ENCODE measurements at places on chromosomes 11 and 22.

GRCh38 chr22:22203048-22203971, 41.3 kb upstream of the VPREB1 start:
- no peaks in the 10 kb centered on the region for H3K4me1 ChIP-seq
- peaks cover 21% of the 10 kb centered on the region for H3K27me3 ChIP-seq
- no peaks in the 10 kb centered on the region for H3K36me3 ChIP-seq
- no peak overlapping the region for H3K27ac ChIP-seq

DNA sequence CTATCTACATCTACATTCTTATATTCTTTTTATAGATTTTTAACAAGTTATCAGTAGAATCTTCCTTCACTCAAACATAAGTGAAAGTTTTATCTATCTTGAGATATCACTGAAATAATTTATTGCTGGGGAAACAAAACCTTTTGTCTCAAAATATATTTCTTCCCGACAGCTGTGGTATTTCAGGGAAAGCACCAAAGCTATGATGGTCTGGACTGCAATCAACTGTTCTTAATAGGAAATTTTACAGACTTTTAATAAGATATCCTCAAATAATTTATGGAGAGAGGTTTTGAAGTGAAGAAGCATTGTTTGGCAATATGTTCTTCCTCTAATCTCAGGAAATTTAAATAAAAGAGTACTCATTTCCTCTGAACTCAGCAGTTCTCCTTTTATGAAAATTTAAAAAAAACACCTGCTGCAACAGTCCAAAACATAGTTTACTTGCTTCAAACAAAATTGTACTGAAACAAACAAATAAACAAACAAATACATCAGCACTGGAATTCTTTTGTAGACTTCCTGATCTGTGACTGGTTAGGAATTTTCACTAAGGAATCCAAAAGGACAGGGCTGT, 33.9 kb upstream of the EIF3M start:
- no peak for DNase-seq
- no peaks in the 10 kb centered on the region for H3K4me1 ChIP-seq
- H3K36me3 ChIP-seq: no peaks in the 10 kb centered on the region
- no peak overlapping the region for H3K27ac ChIP-seq
- H3K4me3 ChIP-seq: no peak overlapping the region

GRCh38 chr22:46679706-46680269, 58.3 kb downstream of the CERK start:
- peaks cover 8% of the 10 kb centered on the region for H3K4me1 ChIP-seq
- H3K27me3 ChIP-seq: no peaks in the 10 kb centered on the region
- H3K36me3 ChIP-seq: peaks cover 3% of the 10 kb centered on the region

DNA sequence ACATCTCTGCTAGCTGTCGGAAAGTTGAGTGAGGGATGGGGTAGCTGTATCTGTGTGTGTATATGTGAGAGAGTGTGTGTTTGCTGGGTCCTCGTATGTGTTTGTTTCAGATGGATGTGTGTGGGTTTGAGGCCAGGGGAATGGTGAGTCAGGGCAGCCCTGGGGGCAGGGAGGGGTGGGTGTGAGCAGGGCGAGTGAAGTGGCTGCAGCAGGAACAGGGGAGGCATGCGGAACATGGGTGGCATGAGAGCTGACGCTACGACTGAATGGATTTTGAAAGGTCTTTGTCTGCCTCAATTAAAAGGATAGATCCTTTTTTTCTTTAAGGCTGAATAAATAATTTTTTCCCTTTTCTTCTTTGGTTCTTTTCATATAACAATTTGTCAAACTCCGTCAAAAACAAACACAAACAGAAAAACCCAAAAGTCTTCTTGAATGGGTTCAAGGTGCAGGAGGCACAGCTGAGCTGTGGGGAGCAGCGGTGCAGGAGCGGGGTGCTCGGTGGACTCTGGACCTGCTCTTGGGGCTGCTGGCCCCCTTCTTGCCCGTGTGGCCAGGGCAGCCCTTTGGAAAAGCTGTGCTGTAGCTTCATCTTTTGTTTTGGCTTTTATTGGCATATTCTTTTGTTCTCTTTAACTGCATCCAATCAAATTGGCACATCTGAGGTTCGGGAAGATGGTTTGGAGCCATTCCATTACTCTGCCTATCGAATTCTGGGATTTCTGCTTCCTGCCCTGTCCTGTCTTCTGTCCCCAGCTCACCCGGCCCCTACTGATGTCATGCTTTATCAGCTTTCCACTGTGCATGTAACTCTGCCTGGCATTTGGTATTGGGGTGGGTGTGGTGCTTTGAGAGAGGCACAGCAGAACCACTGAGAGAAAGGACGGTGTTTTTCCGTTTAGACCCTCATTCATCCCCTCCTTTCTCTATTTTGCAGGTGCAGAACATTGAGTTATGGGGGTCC, 80.1 kb downstream of the ADAMTS15 start:
- DNase-seq: no peak
- no peak overlapping the region for H3K27ac ChIP-seq
- peaks cover 9% of the 10 kb centered on the region for H3K4me1 ChIP-seq

- no peak overlapping the region for H3K27ac ChIP-seq
- H3K36me3 ChIP-seq: no peaks in the 10 kb centered on the region
- H3K4me1 ChIP-seq: no peaks in the 10 kb centered on the region
- H3K27me3 ChIP-seq: no peaks in the 10 kb centered on the region
These were observed 9.4 kb upstream of the RTCB start for GRCh38 chr22:32421484-32421883.

DNA sequence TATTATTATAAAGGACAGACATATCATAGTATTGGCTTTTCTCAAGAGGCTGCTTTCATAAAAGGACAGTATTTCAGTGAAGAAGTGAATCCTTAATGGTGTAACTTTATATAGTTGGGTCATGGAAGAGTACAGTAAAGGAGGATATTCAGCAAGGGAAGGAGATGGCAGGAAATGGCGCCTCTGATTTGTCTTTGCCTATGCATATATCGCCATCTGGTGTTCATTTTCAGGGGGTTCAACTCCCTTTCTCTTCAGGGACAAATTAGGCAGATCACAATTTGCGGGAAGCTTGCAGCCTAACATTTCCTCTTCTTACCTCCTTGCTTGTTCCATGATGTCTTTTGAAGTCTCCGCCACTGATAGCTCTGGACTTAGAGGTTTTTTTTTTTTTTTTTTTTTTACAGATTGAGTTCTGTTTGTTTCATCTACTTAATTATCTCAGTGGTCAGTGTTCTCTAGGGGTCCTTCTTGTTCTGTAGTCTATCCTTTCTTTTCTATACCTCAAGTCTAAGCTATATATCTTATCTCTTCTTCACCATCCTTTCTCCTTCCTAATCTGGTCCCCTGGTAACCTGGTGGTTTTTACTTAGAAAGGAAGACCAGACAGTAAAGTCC, 21.8 kb upstream of the RRM1 start:
- no peak overlapping the region for H3K27ac ChIP-seq
- DNase-seq: no peak
- H3K36me3 ChIP-seq: peaks cover 12% of the 10 kb centered on the region
- no peaks in the 10 kb centered on the region for H3K27me3 ChIP-seq

- H3K36me3 ChIP-seq: no peaks in the 10 kb centered on the region
- H3K27me3 ChIP-seq: no peaks in the 10 kb centered on the region
- no peak overlapping the region for H3K4me3 ChIP-seq
These were observed 446.6 kb downstream of the BUD13 start for GRCh38 chr11:116326146-116326545.

- H3K36me3 ChIP-seq: no peaks in the 10 kb centered on the region
- H3K27me3 ChIP-seq: no peaks in the 10 kb centered on the region
- no peak overlapping the region for H3K4me3 ChIP-seq
- H3K27ac ChIP-seq: no peak overlapping the region
- no peaks in the 10 kb centered on the region for H3K4me1 ChIP-seq
These were observed 138.1 kb upstream of the RAG2 start for GRCh38 chr11:36736103-36736502.

DNA sequence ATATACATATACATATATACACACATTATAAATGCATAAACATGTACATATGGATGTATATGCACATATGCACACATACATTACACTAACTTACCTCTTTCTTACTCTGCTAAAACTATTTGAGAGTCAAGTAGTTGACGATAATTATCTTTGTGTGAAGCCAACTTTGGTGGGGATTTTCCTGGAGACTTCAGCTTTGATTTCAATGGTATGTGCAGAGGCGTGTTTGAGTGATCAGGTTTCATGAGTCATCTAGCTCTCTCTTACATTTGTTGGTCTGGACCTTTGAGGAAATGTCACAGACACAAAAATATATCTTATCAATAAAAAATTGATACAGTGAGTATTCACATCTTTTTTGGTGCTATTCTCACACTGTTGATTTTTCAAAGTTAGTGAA, 769.1 kb upstream of the LUZP2 start:
- no peaks in the 10 kb centered on the region for H3K4me1 ChIP-seq
- no peaks in the 10 kb centered on the region for H3K36me3 ChIP-seq
- no peak overlapping the region for H3K27ac ChIP-seq
- no peaks in the 10 kb centered on the region for H3K27me3 ChIP-seq
- H3K4me3 ChIP-seq: no peak overlapping the region

DNA sequence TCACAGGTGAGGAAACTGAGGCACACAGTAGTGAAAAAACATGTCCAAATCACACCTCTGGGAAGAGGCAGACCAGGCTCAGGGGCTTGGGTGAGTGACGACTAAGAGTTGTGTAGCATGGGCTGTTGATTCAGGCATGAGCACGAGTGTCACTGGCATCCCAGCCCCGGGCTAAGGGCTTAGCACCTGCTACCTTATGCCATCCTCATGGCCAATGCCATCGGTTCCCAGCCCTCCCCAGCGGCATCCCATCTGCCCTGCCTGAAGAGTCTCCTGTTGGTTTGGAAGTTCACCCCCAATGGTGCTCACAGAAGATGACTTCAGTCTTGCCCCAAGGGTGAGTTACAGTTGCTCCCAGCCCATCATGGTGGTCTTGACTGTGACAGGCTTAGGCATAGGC, 22.4 kb downstream of the MB start:
- H3K27me3 ChIP-seq: no peaks in the 10 kb centered on the region
- no peak overlapping the region for H3K27ac ChIP-seq
- H3K4me1 ChIP-seq: no peaks in the 10 kb centered on the region
- H3K36me3 ChIP-seq: no peaks in the 10 kb centered on the region

GRCh38 chr11:125955856-125956255, 10.0 kb downstream of the VSIG10L2 start:
- H3K27me3 ChIP-seq: no peaks in the 10 kb centered on the region
- H3K4me3 ChIP-seq: no peak overlapping the region
- H3K4me1 ChIP-seq: no peaks in the 10 kb centered on the region

DNA sequence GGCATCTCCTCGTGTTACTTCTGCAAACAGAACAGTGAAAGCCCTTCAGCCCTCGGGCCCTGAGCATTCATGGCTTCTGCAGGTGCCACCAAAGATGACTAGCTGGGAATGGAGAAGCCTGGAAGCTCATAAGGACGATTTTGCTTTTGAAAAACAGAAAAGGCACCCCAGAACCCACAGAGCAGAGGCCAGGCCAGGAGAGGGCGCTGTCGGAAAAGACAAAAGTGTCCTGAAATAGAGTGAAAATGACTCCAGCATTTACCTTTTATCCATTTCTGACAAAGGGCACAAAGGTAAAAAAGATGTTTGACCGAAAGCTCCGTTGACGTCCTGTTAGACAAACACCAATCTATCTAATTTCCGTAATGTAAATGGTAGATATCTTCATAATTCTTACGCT, 37.6 kb downstream of the ZNF195 start:
- H3K27ac ChIP-seq: no peak overlapping the region
- H3K4me3 ChIP-seq: no peak overlapping the region
- H3K36me3 ChIP-seq: no peaks in the 10 kb centered on the region
- DNase-seq: peak; percentile 81
- no peaks in the 10 kb centered on the region for H3K27me3 ChIP-seq

- H3K27me3 ChIP-seq: no peaks in the 10 kb centered on the region
- peaks cover 10% of the 10 kb centered on the region for H3K36me3 ChIP-seq
- no peak for DNase-seq
- no peak overlapping the region for H3K4me3 ChIP-seq
- no peaks in the 10 kb centered on the region for H3K4me1 ChIP-seq
- no peak overlapping the region for H3K27ac ChIP-seq
These were observed 20.4 kb upstream of the POGLUT3 start for GRCh38 chr11:108518581-108518980.

DNA sequence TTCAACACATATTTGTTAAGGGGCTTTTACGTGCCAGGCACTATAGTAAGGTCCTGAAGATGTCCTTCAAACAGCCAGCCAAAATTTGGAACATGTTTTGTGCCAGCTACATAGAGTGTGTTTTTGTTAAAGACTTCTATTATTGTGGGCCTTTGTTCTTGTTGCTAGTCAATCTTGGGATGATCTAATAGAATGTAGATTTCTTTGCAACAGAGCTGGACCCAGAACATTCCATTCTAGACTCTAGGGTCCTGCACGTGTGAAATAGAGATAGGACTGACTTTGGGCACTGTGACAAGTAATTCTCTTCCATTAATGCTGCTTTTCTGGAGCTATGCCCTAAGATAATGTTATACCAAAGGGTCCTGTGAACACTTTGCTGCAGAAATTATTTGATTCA, 16.9 kb upstream of the IPO7 start:
- H3K36me3 ChIP-seq: no peaks in the 10 kb centered on the region
- no peaks in the 10 kb centered on the region for H3K4me1 ChIP-seq
- no peak for DNase-seq

DNA sequence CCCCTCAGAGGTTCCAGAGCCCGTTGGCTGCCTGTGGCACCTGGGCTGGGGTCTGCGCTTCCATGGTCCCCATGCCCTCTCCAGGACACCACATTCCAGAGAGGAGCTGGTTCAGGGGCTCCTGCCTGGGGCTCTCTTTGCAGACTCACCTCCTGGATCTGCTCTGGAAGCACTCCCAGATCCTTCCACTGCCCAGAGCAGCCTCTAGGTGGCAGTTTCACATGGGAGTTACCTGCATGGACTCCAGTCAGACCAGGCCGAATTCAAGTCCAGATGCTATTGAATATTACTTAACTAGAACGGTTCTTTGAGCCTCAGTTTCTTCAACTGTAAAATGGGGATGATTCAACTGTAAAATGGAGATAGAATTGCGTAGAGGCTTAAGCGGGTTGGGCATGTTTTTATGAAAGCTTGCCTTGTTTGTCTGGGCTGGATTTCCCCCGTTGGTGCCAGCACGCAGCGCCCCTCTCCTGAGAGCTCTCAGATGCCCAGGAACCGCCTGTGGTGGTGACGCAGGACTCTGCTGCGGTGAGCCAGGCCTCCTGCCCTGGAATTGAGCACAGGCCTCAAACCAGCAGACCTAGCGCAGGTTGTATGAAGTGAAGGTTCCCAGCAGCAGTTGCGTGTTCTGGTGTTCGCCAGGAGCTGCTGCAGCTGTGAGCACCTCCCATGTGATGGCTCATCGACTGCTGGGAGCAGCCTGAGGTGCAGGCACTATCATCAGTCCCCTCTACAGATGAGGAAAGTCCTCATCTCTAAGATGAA, 44.2 kb downstream of the LMO1 start:
- no peak overlapping the region for H3K4me3 ChIP-seq
- H3K4me1 ChIP-seq: no peaks in the 10 kb centered on the region
- H3K27ac ChIP-seq: no peak overlapping the region
- no peaks in the 10 kb centered on the region for H3K27me3 ChIP-seq

Measured in tibial nerve (tissue), 4 donors.